ENCODE measurements at places on chromosomes 12 and 14. TPM values are rescaled to one million over a fixed set of nuclear protein-coding genes. Genes with fewer than 3 reads are reported as not detected.

CSRP2 gene
- 0.77 TPM for total RNA-seq

GRCh38 chr12:111197376-111197944, 171.4 kb downstream of the PHETA1 start:
- H3K27me3 ChIP-seq, result no peaks in the 10 kb centered on the region
- no peaks in the 10 kb centered on the region for H3K36me3 ChIP-seq
- H3K4me3 ChIP-seq, result no peak overlapping the region
- no peak for DNase-seq
- no peaks in the 10 kb centered on the region for H3K4me1 ChIP-seq

DNA sequence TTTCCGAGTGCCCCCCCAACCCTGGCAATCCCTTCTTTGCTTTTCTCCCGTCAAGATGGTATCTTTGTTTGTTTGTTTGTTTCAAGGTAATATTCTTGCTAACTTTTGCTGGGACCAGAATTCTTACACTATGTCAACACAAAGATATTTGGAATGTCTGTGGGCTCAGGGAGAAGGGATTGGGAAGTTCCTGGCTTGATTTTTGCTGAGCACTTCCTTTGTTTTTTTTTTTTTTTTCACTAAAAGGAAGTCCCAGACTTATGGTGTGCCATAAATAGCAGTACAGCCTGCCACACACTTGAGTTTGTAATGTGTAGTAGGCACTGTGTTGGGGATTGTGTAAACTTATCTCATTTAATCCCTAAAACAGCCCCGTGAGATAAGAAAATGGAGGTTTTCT, 11.2 kb upstream of the RNU6-7 start:
- no peak overlapping the region for H3K27ac ChIP-seq
- DNase-seq, result no peak
- H3K36me3 ChIP-seq, result no peaks in the 10 kb centered on the region
- no peak overlapping the region for H3K4me3 ChIP-seq

- H3K4me1 ChIP-seq, result peaks cover 20% of the 10 kb centered on the region
- no peak overlapping the region for H3K4me3 ChIP-seq
- DNase-seq, result no peak
Measured at GRCh38 chr14:101972126-101972866, 7.9 kb downstream of the DYNC1H1 start.

GRCh38 chr14:80587096-80587724, 354.3 kb downstream of the CEP128 start:
- H3K36me3 ChIP-seq, result no peaks in the 10 kb centered on the region
- no peaks in the 10 kb centered on the region for H3K27me3 ChIP-seq
- DNase-seq, result no peak
- H3K4me1 ChIP-seq, result peaks cover 4% of the 10 kb centered on the region

- H3K27ac ChIP-seq, result no peak overlapping the region
- H3K4me3 ChIP-seq, result no peak overlapping the region
- no peaks in the 10 kb centered on the region for H3K27me3 ChIP-seq
Measured at GRCh38 chr12:60752589-60752988, 1156.8 kb downstream of the SLC16A7 start.

DNA sequence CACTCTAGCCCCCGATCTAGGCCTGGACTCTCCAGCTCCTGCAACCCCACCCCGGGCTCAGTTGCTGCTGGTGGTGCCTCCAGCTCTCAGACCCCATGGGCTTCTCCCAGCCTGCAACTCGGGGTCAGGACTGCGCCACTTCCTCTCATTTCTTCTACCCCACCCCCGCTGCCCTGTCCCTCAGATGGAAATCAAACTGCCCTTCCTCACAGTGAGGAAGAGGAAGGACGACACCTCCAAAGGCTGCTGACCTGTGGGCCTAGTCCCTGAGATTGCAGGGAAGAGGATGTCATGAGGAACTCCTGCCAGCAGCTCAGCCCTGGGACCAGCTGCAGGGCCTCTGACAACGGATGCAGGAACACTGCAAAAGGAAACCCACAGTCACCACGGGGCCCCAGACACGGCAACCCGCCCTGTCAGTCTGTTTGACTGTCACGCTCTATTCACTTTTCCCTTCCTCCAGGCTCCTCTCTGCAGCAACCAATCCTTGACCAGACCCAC, 29.3 kb upstream of the PNMA1 start:
- H3K27me3 ChIP-seq, result no peaks in the 10 kb centered on the region
- peak; percentile 40 for DNase-seq
- H3K4me3 ChIP-seq, result peak overlapping the region; percentile 62
- peak overlapping the region; percentile 38 for H3K27ac ChIP-seq

PUS7L gene
- total RNA-seq, result 21.4 TPM

TMTC3 gene
- total RNA-seq, result 10.1 TPM

LGR5 gene
- not detected for total RNA-seq

DNA sequence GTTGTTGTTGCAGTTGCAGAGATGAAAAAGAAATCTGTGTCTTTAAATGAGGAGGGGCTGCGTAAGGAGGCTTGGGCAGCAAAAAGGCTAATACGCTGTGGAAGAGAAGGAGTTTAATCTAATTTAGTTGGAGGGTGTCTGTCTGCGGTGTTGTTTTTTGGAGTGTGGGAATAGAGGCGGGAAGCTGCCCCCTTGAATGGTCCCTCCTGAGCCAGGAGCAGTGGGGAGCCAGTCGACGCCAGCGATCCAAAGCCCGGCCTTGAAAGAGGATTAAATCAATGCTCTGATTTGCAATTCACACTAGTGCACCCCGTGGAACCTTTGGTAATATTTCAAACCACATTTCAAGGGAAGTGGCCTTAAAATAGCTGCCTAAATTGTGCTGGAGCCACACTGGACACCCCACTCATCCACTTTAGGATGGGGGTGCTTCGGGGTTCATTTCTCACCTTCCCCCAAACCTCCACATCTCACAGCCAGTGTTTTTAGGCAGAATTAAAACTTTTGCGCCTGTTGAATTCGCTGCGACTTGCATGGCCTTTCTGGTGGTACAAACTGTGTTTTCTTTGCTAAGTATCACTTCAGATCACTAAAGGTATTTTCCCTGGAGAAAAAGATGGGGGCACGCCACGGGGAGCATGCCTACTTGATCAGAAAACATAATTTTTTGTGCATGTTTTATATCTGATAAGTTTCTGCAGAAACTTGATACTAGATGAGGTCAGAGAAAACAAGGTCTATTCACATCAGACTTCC, 4.1 kb upstream of the FZD10 start:
- no peak for DNase-seq
- no peaks in the 10 kb centered on the region for H3K36me3 ChIP-seq
- H3K4me3 ChIP-seq, result no peak overlapping the region
- peaks cover 6% of the 10 kb centered on the region for H3K27me3 ChIP-seq

ABCC9 gene
- not detected for total RNA-seq

All from CD8-positive, alpha-beta memory T cell (primary cell).